CD4-positive, alpha-beta T cell treated with Interleukin-17A for 1 hour (primary cell): ENCODE measurements at places on chromosomes 12 and 14.

- DNase-seq = no peak
Observed at GRCh38 chr14:76697246-76697905, 63.9 kb upstream of the VASH1 start.

DNA sequence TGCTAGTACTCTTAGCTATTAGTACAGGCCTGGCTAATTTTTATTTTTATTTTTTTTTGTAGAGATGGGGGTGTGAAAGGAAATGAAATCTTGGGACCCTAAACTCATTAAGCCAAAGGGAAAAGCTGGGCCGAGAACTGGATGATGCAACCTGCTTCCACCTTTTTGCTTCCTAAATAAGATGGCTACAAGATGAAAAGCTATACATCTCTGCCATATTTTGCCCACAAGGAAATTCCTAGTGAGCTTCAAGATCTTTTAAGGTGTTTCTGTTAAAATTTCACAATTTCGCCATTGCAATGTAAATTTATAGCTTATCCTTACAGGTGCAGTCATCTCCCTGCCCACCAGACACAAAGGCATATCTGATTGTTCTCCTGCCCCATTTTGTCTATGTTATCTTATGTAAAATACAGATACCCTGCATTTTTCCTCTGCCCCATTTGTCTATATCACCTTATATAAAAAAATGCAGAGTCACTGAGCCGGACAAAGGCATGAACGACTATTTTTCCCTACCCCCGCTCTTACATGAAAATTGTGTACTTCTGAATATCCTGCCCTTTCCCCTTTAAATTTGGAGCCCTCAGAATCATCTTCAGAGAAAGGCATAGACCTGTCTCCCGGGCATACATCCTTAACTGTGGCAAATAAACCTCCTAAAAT, 112.0 kb upstream of the SLC38A2 start:
- DNase-seq = no peak

- DNase-seq = no peak
Observed at GRCh38 chr14:91901449-91902226, 34.3 kb upstream of the TC2N start.

DNA sequence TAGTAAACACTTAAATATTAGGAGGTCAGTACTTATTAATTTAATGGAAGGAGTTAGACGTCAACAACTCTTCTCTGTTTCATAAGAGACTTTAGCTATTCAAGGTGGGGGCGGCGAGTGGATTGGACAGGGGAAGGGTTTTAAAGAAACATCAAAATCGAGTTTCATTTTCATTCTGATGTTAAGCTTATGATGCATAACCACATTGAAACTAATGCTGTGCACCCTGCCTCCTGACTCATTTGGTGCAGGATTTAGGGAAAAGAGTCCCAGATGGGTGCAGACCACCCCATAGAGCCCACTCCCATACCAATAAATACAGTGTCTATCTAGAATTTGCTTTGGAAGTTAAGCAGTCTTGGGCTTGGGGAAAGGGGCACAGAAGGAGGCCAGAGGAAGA, 7.4 kb downstream of the ZBTB39 start:
- no peak for DNase-seq

DNA sequence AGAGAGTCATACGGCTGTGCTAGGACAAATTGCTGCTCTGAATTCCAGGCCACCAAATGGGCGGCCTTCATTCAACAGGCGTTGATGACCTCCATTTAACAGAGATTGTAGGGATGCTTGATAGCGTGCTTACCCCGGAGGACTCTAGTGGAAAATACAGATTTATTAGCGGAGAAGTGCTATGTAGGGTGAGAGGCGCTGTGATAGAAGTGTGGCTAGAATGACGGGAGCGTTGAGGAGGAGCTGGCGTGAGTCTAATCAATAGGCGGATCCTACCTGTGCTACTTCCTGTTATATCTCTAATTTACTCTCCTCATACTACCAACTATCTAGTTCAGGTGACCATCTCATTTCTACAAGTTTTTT, 668 bp downstream of the MRPS35 start:
- DNase-seq = peak; percentile 5

GRCh38 chr14:103728721-103729120, 13.1 kb downstream of the ZFYVE21 start:
- no peak for DNase-seq

DNA sequence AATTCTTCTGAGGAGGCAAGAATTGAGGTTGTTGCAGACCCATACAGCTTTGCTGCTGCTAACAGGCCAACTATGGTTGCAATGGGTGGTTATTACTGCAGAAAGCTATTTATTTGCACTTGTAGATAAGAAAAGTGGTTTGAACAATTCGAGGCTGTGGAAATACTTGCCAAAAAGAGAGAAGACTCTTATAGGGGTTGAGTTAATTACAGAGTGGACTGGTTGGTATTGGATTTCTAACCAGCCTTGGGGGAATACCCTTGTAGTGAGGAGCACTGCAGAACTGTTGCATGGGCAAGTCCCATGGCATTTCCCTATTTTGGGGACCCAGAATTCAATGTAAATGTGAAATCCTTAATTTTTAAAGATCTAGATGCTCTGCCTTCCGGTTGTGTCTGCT, 120.5 kb downstream of the KCNMB4 start:
- no peak for DNase-seq

DNA sequence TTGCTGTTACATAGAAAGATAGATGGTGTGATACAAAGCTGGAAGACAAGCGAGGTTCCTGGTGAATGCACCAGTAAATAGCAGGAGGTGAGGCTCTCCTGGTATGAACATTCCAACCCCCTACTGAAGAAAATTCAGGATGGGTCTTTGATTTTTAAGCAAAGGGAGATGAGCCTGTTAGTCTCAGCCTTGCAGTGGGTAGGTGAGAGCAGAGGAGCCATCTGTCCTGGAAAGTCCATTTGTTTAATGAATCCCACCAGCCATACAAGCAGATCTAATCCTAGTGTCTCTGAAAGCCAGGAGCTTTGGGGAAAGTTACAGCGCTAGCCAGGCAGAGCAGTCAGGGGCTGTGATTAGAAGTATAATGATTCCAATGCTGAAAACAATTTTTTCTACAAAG, 234.8 kb upstream of the FOXN3 start:
- no peak for DNase-seq

- DNase-seq = no peak
Observed at GRCh38 chr12:12365931-12366431, 9.1 kb downstream of the BORCS5 start.

DNA sequence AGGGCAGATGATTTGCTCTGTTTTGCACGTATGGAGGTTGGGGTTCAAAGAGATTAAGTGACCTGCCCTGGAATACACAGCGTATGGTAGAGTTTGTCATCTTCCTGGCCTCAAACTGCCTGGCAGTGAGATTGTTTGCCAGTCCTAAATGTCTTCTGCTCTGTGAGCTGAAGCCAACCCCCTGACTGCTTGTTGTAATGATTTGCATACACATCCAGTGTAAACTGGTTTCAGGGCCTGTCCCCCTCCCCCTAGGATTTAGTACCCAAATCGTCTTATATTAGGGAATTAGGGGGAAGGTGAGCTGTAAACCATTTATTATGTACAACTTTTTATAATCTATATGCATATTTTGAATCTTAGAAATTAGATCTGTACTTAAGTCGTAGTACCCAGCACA, 38.4 kb downstream of the AKAP3 start:
- no peak for DNase-seq

DNA sequence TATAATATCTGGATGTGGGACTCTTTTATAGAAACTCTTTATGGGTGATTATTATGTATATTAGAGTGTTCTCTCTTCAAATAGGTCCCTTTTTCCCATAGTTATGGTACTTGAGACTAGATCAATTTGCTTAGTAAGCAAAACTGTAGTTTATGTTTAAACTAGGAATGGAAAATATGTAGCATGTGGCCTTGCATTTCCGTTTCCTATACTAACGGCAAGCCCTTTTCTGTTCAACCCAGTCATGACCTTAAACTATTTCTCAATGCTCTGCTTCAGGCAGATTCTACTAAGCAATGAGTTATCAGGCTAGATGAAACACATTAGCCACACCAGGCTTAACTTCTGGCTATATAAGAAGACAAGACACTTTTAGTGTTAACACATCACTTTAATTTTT, 84.6 kb downstream of the OTOGL start:
- DNase-seq = no peak

DNA sequence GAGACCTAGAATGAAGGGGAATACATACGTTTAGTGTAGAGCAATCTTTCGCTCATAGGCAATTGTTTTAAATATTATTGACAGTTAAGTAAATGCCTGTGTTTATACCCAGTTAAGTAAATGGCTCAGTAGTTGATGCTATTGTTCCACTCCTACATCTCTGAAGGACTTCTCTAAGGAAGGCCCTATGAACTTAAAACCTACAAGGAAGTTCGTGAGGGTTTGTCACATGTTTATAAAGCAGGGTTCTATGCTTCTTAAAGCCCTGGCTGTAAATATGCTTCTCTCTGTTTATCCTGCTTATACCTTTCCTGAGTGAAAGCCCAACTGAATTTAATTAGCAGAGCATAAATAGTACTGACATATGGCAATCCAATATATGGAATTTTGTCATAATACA, 282.1 kb upstream of the NPAS3 start:
- no peak for DNase-seq

- no peak for DNase-seq
Observed at GRCh38 chr12:76259660-76260389, 88.4 kb downstream of the BBS10 start.

DNA sequence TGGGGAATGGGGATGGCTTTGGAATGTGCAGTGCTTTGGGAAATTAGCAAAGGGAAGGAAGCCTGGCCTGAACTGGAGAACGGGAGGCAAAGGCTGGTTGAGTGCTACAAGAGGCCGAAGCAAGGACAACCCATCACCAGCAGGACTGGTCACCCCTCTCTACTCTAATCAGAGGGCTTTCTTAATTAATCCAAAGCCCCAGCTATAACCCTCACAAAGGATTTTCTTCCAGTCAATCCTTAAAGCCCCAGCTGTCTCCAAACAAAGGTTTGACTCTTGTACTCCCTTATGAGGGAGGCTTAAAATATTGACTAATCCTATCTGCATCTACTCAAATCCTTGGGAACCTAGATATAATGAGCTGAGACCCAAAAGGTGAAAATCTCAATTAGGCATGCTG, 256.3 kb downstream of the NTF3 start:
- DNase-seq = no peak

DNA sequence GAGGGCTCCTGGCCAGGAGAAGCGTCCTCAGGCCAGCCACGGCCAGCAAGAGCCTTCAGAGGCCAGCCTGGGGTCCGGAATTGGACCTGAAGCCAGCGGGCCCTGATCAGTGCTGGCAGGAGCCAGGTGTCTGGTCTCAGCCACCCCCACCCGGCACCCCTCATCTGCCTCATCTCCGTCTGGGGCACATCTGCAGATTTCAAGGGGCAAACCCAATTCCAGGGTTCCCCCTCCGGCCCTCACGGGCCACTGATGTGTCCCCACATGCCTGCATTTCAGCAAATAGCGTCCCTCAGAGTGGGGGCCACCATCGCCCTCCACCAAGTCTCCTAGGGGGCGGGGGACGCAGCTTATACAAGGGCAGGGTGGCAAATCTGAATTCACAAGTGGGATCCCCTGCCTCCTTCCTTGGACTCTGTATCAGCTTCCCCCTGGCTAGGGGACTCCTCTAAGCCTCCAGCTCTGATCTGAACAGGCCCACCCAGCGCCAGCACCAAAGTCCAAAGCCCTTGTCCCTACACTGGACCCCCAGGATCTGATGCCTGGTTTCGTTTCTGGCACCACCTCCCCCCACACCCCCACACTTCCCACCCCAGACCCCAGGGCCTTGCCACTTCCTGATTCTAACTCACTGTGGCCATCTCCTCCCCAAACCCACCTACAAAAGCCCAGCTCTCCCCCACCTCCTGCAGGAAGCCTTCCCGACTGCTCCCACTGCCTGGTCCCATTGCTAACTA, 10.1 kb downstream of the TMEM179 start:
- no peak for DNase-seq

DNA sequence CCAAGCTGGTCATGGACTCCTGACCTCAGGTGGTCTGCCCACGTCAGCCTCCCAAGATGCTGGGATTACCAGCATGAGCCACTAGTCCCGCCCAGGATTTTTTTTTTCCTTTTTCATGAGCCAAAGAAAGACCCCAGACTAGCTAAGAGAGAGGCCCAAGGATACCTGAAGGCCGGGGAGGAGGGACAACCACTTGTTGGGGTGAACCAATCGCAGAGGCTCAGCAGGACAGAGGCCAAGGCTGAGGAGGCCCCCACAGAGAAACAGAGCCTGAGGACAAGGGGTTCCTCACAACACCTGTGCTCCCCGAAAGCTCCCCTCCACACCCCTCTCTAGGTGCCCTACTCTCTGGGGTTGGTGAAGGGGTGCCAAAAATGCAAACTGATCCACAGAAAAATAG, 1.0 kb upstream of the SERPINA3 start:
- no peak for DNase-seq

DNA sequence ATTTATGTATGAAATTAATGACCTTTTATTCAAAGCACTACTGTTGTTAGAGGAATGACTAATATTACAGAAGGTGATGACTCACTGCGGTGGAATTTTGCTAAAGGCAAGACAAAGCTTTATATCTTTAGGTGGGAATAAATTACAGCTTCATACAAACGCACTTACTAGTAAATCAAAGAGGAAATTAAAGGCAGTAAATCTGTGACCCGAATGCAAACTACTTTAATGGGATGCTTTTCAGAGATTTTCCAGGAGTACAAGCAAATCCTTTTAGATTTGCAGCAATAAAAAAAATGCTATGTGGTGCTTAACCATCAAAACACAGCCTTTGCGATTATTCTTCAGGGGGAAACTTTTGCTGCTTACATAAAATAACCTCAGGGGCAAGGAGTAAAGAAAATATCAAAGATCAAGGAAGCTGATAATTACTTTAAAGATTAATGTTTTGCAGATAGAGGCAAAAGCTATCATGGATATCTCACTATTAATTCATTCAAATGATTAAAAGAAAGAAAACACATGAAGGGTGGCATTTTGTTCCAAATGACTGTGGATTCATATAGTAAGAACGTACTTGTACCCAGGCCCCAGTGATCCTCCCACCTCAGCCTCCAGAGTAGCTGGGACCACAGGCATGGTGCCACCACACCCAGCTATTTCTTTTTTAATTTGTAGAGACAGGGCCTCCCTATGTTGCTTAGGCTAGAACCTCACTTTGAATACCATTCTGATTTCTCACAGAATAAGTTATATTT, 98.9 kb downstream of the DENND5B start:
- DNase-seq = no peak

DNA sequence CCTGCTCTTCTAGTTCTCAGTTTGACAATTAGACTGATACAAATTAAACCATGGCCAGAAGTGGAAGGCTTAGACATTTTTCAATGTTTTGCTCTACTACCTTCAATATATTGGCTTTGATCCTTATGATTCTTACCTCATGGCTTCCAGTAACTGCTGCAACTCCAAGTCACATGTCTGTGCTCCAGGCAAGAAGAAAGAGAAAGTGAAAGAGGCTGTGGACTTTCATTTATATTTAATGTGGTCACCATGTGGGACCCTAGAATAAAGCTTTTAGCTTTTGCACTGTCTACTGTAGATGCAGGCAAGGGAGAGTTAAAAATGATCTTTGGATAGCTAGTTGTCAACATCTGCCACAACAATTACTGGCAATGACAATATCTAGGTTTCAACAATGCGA, 214.3 kb upstream of the PDE3A start:
- no peak for DNase-seq
